ENCODE measurements at places on chromosomes 2 and 18. TPM values are rescaled to one million over a fixed set of nuclear protein-coding genes. Genes with fewer than 3 reads are reported as not detected.

DNA sequence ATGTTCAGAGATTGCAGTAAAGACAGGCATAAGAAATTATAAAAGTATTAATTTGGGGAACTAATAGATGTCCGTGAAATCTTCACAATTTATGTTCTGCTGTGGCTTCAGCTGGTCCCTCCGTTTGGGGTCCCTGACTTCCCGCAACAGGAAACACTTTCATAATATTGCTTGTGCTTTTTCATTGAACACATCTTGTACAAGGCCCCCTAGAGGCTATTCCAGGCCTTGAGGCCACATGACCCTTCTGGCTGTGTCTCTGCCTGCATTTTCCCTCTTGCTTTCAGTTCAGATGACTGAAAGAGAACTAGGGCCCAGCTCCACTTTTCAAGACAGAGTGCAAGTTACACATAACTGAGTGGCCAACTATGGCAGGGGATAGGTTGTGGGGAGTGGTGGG lies 164.1 kb downstream of the TMEM247 start:
- no peak for DNase-seq

- DNase-seq = no peak
These were observed 53.9 kb downstream of the THOC1 start for GRCh38 chr18:213966-214365.

DNA sequence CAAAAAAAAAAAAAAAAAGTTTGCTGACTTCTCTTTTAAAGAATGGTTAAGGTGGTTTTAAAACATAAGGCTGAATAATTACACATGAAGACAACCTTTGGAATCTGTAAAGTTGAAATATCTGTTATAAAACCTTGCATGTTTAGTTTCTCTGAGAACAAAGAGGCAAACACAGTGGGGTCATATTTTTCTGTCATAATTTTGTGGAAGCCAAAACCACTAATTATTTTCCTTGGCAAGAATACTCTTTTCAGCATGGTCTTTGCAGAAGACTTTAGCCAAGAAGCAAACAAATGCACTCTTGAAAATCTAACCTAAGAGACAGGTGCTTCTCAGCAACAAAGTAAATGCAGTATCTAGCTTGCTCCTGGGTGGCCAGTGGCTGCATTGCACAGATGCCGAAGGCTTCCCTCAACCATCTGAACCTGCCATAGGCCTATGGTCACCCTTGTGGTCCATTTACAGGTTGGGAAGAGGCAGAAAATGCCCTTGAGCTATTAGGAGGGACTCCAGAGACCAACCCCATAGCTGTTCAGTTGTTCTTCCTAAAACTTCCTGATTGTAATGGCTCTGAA lies 44.8 kb downstream of the ZAP70 start:
- no peak for DNase-seq

DNA sequence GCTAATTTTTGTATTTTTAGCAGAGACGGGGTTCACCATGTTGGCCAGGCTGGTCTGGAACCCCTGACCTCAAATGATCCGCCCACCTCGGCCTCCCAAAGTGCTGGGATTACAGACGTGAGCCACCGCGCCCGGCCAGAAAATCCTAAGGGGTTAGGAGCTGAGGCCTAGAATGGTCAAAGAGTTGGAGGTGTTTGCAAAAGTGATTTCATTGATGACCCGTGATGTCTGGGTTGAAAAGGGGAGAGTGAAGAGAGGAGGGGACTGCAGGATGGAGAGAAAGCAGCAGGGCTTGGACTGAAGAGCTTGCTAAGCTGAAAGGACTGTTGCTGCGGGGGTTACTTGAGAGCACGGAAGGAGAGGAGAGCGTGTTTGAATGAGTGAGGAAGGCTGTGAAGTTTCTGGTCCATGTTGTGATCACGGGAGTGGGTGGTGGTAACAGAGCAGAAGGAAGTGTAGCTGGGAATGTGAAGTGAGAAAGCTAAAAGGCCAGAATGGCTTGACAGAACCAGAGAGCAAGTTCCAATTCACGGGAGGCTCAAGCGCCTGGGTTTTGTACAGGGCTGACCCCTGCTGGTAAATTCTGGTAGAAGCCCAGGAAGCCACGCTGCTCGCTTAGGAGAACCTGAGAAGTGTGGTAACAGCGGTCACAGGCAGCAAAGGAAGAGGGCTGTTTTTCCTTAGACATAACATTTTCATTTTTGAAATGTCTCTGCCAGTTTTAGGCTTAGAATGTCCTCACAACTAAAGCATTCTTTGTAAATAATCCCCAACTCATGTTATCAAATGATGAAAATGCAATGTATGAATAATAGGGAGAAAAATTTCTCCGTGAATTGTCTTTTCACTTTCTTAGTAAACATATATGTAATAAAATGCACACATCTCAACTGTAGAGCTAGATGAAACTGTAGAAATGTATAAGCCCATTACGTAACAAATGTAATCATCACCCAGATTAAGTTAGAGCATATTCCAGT lies 40.5 kb upstream of the ACTR2 start:
- DNase-seq = peak; percentile 52

GRCh38 chr2:75582840-75583239 lies 22.1 kb upstream of the EVA1A start:
- no peak for DNase-seq

DNA sequence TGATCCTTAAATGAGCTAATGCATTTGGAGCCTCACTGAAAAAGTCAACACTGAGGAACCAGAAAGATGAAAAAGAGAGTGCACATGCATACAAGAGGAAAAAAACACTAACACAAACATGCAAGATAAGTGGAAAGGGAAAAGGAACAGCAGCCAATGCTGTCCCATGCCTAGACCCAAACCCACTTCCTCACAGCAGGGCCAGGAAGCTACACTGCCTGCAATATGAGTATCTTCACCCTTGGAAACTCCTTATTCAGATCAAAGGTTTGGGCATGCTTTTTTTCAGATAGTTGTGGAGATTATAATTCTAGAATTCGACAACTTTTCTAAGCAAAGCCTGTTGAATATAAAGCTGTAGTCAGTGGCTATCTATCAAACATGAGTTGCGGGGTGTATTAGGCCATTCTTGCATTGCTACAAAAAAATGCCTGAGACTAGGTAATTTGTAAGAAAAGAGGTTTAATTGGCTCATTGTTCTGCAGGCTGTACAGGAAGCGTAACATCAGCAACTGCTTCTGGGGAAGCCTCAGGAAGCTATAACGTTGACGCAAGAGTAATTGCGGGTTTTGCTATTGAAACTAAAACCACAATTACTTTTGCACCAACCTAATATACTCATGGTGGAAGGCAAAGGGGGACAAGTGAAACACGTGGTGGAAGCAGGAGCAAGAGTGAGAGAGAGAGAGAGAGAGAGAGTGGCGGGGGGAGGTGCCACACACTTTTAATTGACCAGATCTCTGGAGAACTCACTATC lies 138.2 kb downstream of the MBD2 start:
- no peak for DNase-seq

DNA sequence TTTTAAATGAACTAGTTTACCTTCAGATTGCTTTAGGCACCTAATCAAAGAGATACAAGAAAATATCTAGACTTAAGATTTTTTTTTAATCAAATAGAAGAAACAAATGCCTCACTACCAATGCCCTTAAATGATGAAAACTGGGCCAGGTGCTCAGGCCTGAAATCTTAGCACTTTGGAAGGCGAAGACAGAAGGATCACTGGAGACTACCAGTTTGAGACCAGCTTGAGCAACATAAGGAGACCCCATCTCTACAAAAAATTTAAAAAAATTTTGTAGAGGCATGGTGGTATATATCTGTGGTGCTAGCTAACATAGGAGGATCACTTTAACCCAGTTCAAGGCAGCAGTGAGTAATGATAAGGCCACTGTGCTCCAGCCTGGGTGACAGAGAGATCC lies 675.1 kb downstream of the NRXN1 start:
- no peak for DNase-seq

DNA sequence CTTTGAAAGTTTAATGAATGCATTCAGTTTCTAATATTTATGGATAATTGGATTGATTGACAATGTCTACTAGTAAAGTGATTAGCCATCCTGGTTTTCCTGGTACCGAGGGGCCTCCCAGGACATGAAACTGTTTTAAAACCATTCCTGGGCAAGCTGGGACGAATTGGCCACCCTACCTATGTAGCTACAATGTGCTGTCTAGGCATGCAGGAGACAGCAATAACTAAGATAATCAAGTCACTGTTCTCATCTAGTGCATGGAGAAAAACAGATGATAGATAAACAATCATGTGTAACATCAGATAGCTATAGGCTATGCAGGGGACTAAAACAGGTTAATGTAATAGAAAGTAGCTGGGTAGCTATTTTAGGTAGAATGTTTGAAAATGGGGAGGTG lies 67.1 kb downstream of the PMAIP1 start:
- DNase-seq = no peak

Gene PTPRN
- not detected for total RNA-seq

Gene NAT8
- not detected for total RNA-seq

Gene SLC19A3
- 1.6 TPM for total RNA-seq

Gene TAF4B
- 3.7 TPM for total RNA-seq

Gene SLC38A11
- total RNA-seq = not detected

Gene AOX1
- total RNA-seq = 19.1 TPM

Gene SPEG
- 12.6 TPM for total RNA-seq

Gene UGT1A4
- total RNA-seq = not detected

Gene AKAIN1
- not detected for total RNA-seq
